Stimulated activated CD8-positive, alpha-beta memory T cell treated with anti-CD3 and anti-CD28 coated beads, Interleukin-4, amount 100 ng/mL, for 4 hours (primary cell): ENCODE measurements at places on chromosomes 1 and 21.

DNA sequence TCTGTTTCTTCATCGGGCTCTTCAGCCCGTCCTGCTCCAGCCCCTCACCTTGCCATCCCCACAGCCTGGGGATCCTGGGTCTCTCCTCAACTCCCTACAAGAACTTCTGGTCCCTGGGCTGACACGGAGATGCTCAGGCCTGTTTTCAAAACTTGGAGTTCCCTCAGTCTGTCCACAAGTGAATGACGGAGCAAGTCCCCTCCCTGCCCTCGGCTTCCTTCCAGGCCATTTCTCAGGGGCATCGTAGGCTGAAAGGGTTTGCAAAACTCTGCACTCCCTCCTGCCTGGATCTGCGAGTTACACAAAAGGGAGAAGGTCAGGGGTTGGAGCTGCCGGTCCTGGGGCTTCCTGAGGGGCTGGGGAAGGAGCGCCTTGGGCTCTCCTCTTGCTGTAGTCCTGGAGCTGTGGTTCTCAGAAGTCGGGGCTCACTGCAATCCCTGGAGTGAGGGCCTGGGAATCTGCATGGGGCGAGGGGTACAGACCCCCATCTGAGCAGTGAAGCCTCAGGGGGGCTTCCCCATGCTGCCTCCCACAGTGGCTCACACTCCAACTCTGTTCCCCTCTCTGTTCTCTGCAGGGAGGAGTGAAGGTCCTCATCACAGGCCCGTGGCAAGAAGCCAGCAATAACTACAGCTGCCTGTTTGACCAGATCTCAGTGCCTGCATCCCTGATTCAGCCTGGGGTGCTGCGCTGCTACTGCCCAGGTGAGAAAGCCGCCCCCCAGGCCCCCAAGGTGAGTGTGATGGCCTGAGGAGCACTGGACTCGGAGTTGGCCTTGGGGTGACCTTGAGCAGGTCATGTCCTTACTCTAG, 100.6 kb upstream of the VAMP3 start:
- no peak for DNase-seq

DNA sequence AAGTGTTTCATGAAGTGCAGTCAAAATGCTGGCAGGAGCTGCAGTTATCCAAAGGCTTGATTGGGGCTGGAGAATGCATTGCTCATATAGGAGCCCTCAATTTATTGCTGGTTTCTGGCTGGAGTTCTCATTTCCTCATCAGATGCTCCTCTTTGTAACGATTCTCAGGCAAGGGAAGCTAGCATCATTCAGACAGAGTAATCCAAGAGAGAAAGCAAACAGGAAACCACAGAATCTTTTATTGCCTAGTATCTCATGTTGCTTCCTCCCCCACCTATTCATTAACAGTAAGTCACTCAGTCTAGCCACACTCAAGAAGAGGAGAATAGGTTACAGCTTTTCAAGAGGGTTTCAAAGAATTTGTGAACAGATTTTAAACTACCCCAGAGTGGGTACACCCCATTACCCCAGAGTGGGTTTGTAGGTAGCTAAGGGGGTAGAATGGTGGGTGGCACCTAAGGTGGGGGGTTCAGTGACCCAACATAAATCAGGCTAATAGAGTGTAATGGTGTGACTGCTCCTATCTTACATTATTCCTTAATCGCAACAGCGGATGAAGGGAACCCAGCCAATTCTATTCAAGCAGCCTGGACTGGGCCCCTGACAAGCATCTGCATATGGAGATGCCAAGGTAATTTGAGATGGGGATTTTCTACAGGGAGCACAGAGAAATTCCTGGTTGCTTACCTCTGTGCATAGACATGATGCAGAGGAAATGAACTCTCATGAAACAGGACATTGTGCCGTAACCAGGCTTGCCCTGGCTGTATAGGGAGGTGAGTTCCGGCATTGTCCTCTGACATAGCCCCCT, 67.1 kb downstream of the KCNJ15 start:
- no peak for DNase-seq

- no peak for DNase-seq
Measured at GRCh38 chr1:212225871-212226302, 59.3 kb upstream of the PPP2R5A start.

- DNase-seq: no peak
Measured at GRCh38 chr1:209850342-209850979, 22.7 kb downstream of the UTP25 start.

DNA sequence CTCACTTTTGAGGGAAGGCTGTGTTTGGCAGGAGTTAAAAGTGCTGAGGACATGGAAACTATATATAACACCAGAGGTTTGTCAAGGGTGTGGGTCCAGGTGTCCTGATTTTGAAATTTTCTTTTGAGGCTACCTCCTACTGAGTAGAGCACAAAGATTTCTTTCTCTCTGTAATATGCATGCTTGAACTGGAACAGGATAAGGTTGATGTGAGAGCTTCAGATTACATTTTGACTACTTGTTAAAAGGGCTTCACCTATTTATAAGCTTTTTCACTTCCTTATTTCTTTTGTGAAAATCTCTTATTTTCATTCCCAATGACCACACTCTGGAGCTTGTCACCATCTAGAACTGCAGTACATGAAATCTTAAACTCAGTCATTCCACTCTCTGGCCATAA, 59.8 kb upstream of the PLA2G4A start:
- DNase-seq: no peak

GRCh38 chr1:47663286-47663685, 225.4 kb downstream of the FOXD2 start:
- no peak for DNase-seq

DNA sequence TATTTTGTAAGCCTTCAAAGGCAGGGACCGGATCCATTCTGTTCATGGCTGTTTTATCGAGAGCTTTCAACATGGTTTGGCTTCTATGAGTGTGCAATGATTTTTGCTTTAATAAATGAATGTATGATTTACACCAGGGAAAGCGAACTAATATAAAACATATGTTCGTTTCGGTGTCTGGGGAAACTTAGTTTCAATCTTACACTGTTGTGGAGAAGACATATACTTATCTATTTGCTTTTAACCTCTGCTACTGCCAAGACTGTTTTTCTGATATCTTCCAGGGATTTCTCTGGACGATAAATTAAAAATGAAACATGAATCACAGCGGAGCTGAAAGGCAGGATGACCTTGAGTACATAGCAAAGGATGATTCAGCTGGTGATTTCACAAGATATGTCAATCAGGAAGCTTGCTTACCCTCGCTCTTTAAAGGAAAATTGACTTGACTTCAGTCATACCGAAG, 14.7 kb upstream of the CYYR1 start:
- DNase-seq: no peak

GRCh38 chr21:35050348-35051286, 1.5 kb upstream of the RUNX1 start:
- no peak for DNase-seq

- DNase-seq: no peak
Measured at GRCh38 chr1:203189951-203190352, 3.4 kb upstream of the CHI3L1 start.

GRCh38 chr21:19256934-19257660, 853.5 kb upstream of the TMPRSS15 start:
- DNase-seq: no peak

DNA sequence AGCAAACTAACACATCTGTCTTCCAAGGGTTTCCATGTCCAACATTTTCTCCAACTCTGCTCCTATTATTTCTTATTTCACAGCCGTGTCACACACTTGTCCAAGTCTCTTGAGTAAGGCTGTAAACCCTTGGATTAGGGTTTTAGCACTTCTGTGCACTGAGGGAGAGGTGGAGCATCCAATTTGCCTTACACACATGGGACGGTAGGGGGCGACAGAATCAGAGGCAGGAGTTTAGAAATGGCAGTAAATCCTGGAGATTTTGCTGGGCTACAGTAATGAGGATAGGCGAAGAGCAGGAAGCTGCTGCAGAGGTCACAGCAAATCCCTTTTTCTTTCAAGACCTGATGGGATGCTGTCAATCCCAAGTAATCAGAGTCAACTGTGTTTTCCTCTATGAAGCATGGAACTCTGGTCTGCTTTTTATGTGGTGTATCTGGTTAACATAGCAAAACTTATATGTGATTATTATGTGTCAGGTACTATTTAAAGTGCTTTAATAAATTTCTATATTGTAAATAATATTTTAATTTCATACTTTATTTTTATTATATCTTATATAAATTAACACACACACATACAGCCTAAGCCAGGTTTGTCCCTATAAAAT, 15.4 kb upstream of the LCE5A start:
- no peak for DNase-seq

DNA sequence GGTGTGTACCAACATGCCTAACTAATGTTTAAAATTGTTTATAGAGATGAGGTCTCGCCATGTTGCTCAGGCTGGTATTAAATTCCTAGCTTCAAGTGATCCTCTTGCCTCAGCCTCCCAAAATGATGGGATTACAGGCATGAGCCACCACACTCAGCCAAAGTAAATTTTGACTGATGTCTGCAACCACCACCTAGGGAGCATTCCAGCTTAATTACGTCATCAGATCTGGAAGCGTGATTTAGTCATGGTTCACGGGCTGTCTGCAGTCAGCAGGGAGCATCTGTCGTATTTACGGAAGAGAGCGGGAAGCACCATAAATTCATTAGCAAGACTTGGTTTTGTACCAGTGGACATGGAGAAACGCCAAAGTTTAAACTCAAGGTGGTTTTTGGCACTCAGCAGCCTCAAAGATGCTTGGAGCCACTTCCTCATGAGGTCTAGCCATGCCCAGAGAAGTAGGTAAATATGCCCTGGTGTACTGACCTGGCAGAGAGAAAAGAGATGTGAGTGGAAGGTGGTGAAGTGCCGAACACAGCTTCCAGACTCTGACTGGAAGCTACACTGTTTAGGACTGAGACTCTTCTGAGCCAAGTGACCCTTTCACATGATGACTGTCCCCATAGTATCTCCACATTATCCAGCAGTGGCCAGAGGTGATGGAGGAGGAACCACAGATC, 60.8 kb upstream of the SLC35F3 start:
- DNase-seq: no peak

GRCh38 chr1:210293171-210293607, 35.5 kb upstream of the HHAT start:
- no peak for DNase-seq

- no peak for DNase-seq
Measured at GRCh38 chr21:16797966-16798365, 714.9 kb upstream of the CXADR start.

GRCh38 chr1:172499636-172500141, 33.3 kb upstream of the SUCO start:
- no peak for DNase-seq

- no peak for DNase-seq
Measured at GRCh38 chr1:58459911-58460310, 86.6 kb downstream of the OMA1 start.

DNA sequence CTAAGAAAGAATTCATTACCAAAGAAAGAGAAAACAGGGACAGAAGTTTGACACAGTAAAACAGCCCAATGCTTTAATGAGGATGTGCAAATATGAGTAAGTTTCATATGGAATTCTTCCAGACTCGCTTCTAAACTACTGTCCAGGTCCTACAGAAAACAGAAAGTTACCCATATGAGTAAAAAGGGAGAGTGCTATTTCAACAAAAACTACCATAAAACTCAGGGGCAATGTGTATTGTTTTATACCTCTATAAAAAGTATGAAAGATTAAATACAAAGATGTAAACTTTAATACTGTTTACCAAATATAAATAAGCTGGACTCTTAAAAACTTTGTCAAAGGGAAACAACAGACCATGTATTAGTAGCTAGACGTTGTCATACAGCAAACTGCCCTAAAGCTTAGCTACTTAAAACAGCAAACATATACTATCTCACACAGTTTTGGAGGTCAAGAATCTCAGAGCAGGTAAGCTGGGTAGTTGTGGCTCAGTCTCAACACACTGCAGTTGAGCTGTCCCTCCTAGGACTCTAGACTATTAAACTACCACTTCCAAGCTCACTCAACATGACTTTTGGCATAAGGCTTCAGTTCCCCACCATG, 174.9 kb downstream of the COP1 start:
- no peak for DNase-seq

GRCh38 chr1:10196976-10197375, 13.4 kb upstream of the KIF1B start:
- DNase-seq: no peak

DNA sequence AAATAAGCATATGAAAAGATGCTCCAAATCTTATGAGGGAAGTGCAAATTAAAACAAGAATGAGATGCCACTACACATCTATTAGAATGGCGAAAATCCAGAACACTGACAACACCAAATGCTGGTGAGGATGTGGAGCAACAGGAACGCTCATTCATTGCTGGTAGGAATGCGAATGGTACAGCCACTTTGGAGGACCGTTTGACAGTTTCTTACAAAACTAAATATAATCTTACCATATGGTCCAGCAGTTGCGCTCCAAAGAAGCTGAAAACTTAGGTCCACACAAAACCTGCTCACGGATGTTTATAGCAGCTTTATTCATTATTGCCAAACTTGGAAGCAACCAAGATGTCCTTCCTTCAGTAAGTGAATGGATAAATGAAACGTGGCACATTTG, 50.3 kb downstream of the POFUT2 start:
- no peak for DNase-seq

- DNase-seq: no peak
Measured at GRCh38 chr1:113109908-113110554, 37.0 kb downstream of the LRIG2 start.

- DNase-seq: no peak
Measured at GRCh38 chr1:25110036-25110435, 122.3 kb downstream of the SYF2 start.

DNA sequence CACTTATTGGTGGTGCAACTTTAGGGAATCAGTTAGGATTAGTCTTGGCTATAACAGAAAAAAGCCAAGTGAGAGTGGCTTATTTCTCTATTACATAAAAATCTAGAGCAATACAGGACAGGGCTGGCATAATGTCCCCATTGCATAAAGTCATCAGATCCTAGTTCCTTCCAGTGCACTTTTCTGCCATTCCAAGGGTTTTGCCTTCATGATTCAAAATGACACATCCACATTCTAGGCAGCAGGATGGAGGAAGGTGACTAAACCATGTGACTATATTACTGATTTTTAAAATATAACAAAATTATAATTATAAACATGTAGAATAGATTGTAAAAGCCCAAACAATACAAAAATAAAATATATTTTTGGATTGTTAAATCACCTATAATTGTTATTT, 18.8 kb downstream of the JUN start:
- DNase-seq: no peak

- DNase-seq: no peak
Measured at GRCh38 chr1:57987523-57987922, 559.0 kb downstream of the OMA1 start.

GRCh38 chr1:212291505-212292134, 6.4 kb downstream of the PPP2R5A start:
- DNase-seq: no peak

DNA sequence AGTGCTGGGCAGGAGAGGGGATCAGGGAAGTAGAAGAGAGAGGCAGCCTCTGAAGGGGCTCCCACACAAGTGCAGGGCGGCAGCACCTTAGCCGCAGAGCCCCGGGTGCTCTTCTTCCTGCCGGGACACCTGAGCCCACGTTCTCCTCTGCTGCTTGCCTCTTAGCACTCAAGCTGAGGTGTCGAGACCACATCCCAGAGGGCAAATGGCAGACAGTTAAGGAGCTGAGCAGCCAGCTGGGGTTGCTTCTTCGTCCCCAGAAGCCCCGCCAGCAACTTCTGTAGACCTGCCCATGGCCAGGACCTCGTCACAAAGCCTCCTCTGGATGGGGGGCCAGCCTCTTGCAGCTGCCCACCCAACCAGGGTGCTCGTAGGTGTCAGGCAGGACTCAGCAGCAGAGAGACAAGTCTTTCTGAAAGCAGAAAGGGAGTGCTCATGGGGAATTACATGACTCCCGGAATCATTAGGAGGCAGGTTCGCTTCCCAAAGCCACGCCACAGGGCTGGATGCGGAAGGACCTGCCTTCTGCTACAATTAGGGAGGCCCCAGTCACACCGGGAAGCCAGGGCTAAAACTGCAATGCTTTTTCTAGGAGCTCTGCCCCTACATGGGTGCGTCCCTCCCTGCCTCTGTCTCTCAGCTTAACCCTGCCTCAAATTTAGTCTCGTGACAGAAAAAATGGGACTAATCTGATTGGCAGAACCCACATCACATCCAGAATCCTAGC, 141.4 kb upstream of the RAB4A start:
- no peak for DNase-seq
